Thyroid gland (tissue), 4 donors: ENCODE measurements at places on chromosomes 13 and 19. TPM values are rescaled to one million over a fixed set of nuclear protein-coding genes. Genes with fewer than 3 reads are reported as not detected.

Gene KIR3DL3
- not detected for total RNA-seq

Gene PPP6R1
- 26.1 TPM for total RNA-seq

Gene HPN
- 19.3 TPM for total RNA-seq

Gene LMTK3
- 3.0 TPM for total RNA-seq

Gene UBL5
- total RNA-seq: 141 TPM

Gene HSD17B14
- 46.8 TPM for total RNA-seq

Gene LYPD3
- not detected for total RNA-seq

DNA sequence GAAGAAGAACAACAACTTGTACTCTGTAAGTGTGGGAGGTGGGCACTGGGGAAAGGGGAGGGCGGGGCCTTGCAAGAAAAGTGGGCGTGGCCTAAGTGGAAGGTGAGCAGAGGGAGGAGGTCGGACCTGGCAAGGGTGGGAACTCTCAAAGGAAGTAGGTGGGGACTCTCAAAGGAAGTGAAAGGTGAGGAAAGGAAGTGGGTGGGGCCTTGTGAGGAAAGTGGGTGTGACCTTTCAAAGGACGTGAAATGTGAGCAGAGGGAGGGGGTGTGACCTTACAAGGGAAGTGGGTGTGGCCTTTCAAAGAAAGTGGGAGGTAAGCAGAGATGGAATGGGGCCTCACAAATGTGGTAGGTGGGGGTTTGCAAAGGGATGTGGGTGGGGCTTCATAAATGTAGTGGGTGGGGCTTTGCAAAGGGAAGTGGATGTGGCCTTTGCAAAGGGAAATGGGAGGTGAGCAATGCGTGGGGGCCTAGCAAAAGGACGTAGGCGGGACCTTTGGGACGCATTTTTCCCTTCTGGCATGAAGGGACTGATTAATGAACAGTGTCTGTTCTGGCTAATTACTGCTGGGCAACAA is 25.9 kb downstream of the ACSBG2 start:
- no peak for DNase-seq

DNA sequence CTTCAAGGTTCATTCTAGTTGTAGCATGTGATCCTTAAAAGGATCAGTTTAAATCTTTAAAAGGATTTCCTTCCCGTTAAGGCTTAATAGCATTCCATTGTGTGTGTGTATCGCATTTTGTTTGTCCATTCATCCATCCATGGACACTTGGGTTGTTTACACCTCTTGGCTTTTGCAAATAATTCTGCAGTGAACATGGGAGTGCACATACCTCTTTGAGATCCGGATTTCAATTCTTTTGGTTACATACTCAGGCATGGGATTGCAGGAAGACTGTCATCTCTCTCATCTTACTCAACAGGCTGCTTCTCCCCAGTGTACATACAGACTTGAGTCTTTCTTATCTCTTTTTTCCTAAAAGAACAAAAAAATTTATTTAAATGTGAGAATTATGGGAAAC is 1.2 kb downstream of the RNF113B start:
- no peak for DNase-seq

DNA sequence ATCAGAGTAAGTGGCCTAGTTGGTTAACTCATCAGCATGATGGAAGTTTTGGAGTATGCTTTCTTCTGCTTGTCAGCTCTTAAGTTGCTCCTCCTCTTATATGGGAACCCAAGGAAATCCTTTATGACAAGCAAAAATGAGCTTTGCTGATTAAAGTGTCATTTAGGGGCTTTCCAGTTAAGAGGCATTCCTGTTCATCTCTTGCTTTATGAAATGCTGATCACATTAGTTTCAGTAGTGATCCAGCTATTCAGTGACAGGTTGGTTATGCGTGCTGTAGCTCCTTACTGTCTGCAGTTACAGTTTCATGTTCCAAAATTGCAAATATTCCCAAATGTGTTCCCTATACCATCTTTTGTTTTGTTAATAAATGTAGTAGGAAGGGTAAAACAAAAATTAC is 146.6 kb downstream of the CDK8 start:
- no peak for DNase-seq

- DNase-seq: no peak
Observed at GRCh38 chr13:112198396-112199010, 131.6 kb downstream of the SOX1 start.

DNA sequence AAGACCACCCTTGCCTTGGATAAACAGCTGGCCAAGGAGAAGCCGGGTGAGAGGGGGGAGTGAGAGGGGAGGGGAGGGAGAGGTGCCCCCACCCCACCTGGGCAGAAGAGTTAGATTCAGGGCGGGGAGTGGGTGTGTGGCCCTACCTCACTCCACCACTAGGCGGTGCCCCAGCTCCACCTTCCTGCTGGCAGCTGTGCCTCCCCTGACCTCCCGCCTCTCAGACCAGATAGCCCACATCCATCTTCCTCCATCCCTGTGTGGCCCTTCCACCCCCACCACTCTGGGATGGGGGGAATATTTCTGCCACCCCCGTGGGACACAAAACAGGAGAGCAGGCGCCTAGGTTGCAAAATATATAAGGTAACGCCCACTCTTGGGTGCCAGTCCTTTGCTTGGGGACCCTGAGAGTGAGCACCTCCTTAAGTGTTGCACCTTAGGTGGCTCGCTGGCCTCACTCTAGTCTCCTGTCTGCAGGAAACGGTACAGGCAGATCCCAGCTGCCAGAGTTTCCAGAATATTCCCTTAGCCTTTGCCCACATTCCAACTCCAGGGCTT is 13.8 kb upstream of the EHD2 start:
- peak; percentile 26 for DNase-seq

DNA sequence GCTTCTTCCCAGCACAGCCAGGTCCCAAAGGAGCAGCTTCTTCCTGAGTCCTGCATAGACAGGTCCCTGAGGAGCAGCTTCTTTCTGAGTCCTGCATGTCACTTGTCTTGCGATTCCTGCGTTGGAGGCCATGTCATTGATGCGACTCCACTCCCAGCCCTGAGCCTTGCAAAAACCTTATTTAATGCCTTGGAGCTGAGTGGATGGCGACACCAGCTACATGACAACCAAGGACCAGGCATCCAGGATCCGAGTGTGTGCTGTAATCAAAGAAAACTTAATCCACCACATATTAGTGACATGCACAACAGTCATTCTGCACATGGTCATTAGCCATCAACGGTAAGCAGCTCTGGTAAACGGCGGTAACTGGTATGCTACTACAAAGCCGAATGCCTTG is 315.8 kb downstream of the TEX29 start:
- no peak for DNase-seq

DNA sequence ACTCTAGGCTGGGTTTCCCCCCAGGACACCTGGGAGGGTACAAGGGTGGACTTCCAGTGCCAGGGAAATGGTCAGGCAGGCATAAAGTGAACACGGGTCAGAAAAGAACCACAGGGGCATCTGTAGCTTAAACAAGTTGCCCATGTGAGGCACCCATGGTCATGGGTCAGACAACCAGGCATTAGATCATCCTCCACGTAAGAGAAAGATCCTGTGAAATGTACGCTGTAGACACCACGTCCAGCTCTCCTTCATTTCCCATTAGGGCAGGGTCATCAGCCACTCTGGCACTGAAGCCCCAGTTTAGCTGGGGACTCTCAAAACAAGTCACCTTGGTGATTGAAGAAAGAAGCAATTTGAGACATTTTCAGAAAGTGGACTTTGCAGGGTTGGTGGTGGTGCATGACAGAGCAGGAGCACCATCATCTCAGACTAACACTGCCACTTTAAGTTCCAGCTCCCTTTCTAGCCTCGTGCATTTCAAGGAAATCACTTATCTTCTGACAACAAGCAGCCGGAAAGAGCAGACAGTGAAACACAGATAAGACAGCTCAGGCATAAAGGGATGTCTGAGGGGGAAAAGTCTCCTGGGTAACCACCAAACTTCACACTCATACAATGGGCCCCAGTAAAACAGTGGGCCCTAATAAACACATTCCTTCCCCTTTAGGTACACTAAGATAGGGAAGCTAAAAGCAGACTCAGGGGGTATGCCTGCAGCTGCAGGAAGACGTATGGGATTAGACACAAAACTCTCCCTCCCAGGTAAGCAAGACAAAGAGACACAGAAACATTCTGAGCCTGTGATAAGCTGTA is 16.1 kb upstream of the SIGLEC6 start:
- no peak for DNase-seq

DNA sequence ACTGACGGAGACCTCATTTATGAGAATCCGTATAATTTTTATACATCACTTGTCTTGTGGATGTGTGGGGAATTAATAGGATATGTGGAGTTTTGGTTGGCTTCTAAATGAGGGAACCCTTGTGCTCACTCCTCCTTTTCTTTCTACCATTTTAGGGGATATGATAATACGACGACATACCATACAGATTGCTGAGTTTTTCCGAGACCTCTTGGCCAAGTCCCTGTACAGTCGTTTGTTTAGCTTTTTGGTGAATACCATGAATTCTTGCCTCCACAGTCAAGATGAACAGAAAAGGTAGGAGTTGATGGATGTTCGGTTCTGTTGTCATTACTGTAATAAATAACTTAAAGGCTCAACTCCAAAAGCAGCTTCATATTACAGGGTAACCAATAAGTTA is 335.2 kb downstream of the MYO16 start:
- DNase-seq: no peak

- DNase-seq: no peak
Observed at GRCh38 chr13:32850316-32851052, 165.7 kb upstream of the KL start.

- DNase-seq: no peak
Observed at GRCh38 chr13:62663767-62664166, 1248.1 kb upstream of the PCDH20 start.

- no peak for DNase-seq
Observed at GRCh38 chr13:71773531-71773930, 93.5 kb downstream of the DACH1 start.

- no peak for DNase-seq
Observed at GRCh38 chr13:77811381-77811780, 107.2 kb downstream of the EDNRB start.

GRCh38 chr13:105773241-105773640 is 762.2 kb downstream of the EFNB2 start:
- DNase-seq: no peak

DNA sequence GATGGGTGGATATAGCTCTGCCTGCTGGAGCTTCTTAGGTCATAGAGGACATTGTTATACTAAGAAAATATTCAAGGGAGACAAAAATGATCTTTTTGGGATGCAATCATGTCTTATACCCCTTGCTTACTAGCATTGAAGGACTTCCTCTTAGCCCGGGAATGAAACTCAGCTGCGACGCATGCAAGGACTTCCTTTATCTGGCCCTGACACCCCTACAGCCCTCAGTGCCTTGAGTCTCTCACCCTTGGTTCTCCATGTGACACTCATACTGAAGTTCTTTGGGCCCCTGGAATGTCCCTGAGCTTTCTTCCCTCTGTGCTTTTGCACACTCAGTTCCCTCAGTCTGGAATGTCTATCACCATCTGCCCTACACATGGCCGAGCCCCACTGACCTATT is 72.5 kb upstream of the MTIF3 start:
- no peak for DNase-seq

- DNase-seq: no peak
Observed at GRCh38 chr19:51541458-51542357, 10.2 kb upstream of the SIGLEC6 start.

DNA sequence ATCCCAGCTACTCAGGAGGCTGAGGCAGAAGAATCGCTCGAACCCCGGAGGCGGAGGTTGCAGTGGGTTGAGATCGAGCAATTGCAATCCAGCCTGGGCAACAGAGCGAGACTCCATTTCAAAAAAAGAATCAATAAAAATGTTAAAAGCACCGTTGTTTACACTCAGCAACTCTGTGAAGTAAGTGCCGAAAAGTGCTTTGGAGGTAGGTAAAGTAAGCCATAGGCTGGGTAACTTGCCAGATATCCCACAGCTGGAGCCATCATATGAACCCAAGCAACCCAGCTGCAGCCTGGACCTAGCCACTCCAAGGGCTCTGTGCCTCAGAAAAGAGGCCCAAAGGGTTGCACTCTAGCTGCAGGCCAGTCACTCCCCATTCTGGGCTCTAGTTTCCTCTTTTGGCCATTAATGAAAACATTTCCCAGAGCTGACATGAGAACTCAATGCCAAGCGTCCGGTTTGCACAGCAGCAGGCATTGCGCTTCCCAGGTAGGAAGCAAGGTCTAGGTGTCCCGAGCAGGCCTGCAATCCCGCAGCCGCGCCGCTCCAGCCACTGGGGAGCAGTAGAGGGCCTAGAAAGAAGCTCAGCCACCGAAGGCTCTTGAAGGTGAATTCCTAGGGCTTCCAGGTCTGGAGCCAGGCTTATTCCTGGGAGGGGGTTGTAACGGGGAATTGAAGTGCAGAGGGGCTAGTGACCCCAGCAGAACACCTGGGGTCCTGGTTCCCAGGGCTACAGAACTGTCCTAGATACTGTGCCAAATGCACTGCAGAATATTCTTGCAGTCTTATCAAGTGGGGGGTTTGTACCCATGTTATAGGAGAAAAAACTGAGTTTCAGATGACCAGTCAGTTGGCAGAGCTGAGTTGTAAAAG is 4.1 kb upstream of the CD79A start:
- peak; percentile 75 for DNase-seq

GRCh38 chr13:30763786-30764413 is 28.6 kb downstream of the ALOX5AP start:
- DNase-seq: no peak

- DNase-seq: no peak
Observed at GRCh38 chr13:45224176-45224575, 23.3 kb upstream of the KCTD4 start.

DNA sequence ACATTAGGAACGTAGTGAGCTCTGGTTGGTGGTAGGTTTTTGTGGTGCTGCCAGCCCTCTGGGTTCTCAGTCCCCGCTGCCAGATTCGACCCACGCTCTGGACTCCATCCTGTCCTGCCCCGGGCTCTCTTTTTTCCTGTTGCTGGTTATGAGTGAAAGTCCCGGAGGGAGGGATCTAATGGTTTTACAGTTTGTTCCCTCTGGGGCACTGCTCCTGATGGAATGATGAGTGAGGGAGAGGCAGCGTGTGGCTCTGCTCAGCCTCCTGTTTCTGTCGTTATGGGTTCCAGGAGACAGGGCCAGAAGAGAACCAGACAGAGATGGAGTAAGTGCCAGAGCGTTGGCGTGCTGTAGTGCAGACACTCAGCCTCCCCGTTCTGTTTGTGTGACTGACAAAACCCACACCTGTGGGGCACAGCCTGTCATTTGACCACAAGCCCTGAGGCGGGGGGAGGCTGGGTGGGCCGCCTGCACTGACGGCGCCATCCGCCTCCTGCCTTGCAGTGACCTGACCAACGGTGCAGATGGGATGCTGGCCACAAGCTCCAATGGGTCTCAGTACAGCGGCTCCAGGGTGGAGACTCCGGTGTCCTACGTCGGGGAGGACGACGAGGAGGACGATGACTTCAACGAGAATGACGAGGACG is 18.3 kb downstream of the ATP4B start:
- no peak for DNase-seq

- DNase-seq: no peak
Observed at GRCh38 chr19:7670150-7670783, 1.4 kb downstream of the RETN start.
